ENCODE measurements at places on chromosomes 13 and 19.

GRCh38 chr19:54728167-54728566 lies 3.9 kb downstream of the KIR3DL3 start:
- no peak for DNase-seq

DNA sequence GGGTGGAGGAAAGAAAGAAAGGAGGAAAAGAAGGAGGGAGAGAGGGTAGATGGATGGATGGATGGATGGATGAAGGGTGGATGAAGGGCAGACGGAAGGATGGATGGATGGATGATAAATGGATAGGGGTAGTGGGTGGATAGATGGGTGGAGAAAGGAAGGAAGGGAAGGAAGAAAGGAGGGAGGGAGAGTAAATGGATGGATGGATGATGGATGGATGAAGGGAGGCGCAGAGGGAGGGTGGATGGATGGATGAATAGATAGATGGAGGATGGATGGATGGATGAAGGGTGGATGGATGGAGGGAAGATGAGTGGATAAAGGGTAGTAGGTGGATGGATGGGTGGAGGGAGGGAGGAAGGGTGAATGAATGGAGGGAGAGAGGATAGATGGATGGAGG lies 41.2 kb downstream of the CPAMD8 start:
- DNase-seq, result no peak

DNA sequence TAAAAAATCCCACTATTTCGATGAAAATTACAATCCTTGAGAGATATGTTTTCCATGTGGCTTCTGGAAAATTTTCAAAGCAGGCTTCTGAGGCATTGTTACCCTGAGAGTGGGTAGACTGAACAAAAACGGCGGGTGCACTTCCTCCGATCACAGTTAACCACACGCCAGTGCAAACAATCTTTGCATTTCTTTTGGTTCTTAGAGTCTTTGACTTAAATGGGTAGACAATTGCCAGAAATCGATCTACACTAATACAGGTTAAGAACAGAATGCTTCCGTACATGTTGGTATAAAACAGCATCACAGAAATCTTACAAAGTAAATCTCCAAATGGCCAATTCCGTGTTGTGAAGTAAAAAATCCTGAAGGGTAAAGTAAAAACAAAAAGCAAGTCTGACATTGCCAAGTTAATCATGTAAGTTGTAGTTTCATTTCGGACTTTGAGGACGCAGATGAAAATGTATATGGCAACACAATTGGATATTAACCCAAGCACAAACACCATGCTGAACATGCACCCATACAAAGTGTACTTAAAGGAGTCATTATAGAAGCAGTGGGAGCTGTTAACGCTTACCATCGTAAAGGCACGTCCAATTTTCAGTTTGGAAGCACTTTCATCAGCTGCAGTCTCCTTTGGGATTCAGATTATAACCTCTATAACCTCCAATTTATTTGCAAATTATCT lies 927 bp downstream of the LPAR6 start:
- DNase-seq, result no peak

- no peak for DNase-seq
These were observed 35.0 kb upstream of the KLF2 start for GRCh38 chr19:16289594-16289993.

GRCh38 chr19:45076029-45076850 lies at the start of gene ZNF296:
Gene ZNF296, minus strand, starts transcription at chr19:45076478. Its CDS starts 105 bp downstream, at chr19:45076373.
- peak; percentile 0 for DNase-seq

- no peak for DNase-seq
These were observed at the start of gene PLPPR3 for GRCh38 chr19:821825-822503. Gene PLPPR3, minus strand, starts transcription at chr19:821955. Its CDS starts 396 bp downstream, at chr19:821559.
